ENCODE measurements at places on chromosomes 12 and 14.

DNA sequence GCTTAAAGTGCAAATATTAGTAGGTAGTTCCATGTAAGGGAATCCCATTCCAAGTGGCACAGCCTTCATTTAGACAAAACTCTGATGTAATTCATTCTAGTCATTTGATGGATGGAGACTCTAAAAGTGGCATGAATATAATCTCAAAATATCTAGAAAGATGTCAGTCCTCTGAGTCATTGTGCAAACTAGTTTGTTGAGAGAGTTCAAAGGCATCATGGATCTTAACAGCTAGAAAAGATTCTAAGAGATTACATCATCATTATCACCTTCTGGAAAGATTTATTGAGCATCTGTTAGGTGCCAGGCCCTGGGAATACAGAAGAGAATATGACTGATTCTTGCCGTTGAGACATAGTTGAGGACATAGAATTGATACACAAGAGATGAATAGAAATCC lies 30.7 kb downstream of the CRADD start:
- peak; percentile 76 for DNase-seq

GRCh38 chr12:103583008-103583407 lies 4.1 kb upstream of the STAB2 start:
- DNase-seq: no peak

- DNase-seq: no peak
Observed at GRCh38 chr14:44988694-44989093, 26.7 kb downstream of the TOGARAM1 start.

DNA sequence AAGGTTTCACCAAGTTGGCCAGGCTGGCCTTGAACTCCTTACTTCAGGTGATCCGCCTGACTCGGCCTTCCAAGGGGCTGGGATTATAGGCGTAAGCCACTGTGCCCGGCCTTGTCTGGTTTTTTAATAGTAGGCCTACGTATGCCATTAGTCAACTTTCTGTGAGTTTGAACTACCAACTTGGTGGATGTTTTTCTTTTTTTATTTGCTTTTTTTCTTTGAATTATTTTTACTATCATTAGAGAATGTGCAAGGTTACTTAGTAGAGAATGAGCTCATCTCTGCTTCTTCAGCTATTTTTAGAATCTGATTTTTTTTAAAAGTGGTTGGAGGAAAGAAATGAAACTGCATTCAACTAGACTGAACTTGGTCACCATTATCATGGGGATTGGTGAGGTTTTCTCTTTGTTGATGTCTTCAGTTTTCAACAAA lies 51.4 kb downstream of the HMGA2 start:
- peak; percentile 64 for DNase-seq

DNA sequence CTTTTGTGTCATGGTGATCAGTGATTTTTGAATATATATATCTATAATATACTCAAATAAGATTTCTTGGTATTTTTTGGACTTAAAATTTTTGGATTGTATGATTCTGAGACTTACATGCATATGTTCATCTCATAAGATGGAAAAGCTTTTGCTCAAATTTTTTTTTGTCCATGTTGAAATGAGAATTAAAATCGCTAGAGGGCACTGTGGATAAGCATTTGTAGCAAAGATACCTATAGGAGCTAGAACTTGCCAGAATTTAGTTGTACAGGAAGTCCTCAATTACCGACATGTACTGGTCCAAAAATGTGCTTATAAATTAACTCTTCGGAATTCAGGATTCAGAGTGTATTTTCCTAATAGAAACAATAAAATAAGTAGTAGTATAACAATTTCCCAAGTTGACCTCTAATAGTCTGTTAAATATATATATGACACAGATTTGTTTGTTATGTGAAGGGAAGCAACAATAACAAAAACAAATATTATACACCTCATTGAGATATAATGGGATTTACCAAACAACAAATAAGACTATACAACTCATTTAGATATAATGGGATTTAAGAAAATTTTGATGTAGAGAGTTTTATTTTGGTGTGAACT lies 179.6 kb downstream of the TMEM117 start:
- peak; percentile 48 for DNase-seq

- no peak for DNase-seq
Observed at GRCh38 chr12:101828463-101829196, 2.1 kb downstream of the GNPTAB start.

GRCh38 chr14:66413901-66414300 lies 72.3 kb upstream of the CCDC196 start:
- DNase-seq: no peak

DNA sequence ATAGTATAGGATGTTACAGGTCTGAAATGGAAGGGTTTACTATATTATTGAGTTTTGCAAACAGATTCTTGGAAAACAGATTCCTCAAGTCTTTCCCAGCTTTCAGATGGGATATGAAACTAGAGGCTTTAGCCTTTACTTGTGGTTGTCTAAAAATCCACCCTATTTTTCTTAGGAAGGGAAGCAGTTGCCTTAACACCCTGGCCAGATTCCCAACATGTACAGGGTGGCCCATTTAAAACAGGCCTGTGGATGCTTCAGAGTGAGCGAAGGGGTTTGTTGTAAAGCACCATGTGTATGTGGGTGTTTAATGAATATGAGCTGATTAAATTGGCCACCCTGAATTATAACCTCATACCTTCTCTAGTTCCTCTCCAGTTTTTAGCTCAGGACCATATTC lies 415.9 kb downstream of the ZFP36L1 start:
- DNase-seq: no peak

- DNase-seq: no peak
Observed at GRCh38 chr12:26520109-26520508, 312.9 kb downstream of the ITPR2 start.
